ENCODE measurements at places on chromosomes 3 and 15.

DNA sequence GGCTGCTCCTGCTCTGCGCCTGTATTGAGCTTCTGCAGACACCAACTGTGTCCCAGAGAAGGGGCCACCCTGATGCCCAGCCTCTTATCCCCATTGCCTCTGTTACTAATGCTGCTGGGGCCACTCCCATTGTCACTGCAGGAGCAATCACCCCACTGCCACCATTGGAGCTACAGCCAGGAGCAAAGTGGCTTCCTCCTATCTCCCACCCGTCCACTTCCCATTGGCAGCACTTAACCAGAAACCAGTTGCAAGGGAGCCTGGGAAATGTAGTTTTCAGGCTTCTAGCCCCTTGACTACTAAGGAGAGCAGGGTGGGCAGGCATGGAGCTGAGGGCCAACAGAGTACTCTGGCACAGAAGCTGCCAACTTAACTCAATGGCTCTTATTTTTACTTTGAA lies 55.9 kb upstream of the KLF13 start:
- DNase-seq = peak; percentile 83

GRCh38 chr3:81005992-81006391 lies 755.5 kb downstream of the GBE1 start:
- DNase-seq = peak; percentile 24

DNA sequence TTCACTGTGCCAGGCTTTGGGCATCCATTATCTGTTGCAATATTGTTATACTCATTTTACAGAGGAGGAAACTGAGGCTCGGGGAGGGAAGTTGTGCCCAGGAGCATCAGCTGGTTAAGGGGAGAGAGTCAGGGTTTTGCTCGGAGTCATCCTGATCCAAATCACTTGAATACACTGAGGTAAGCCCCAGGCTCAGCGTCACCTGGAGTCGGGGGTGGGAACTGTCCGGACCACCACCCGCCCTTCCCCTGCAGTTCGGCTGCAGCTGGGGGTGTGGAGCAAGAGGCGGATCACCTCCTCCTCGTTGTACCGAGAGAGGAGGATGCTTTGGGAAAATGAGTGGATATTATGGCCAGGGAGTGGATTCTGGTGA lies 646 bp downstream of the HRH1 start:
- DNase-seq = peak; percentile 71

DNA sequence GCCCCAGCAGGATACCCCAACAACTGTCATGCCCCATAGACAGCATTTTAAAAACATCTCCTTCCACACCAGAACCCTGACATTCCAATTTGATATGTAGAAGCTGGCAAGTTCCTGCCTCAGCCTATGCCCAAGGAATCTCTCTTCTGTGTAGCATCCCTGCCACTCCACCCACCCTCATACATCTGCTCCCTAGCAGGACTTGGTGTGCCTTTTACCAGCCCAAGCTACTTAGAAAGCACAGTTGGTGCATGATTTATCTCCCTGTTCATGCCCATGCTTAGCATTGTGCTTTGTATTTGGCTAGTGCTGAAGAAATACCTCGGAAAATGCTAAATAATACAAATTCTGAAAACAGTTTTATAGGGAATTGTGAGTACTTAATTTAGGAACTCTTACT lies 236.9 kb upstream of the HES1 start:
- no peak for DNase-seq

GRCh38 chr3:11726146-11726545 lies 82.4 kb upstream of the VGLL4 start:
- DNase-seq = peak; percentile 43

GRCh38 chr3:193852901-193853300 lies 259.9 kb downstream of the OPA1 start:
- DNase-seq = no peak

GRCh38 chr3:24302396-24302795 lies 192.3 kb downstream of the THRB start:
- DNase-seq = no peak

DNA sequence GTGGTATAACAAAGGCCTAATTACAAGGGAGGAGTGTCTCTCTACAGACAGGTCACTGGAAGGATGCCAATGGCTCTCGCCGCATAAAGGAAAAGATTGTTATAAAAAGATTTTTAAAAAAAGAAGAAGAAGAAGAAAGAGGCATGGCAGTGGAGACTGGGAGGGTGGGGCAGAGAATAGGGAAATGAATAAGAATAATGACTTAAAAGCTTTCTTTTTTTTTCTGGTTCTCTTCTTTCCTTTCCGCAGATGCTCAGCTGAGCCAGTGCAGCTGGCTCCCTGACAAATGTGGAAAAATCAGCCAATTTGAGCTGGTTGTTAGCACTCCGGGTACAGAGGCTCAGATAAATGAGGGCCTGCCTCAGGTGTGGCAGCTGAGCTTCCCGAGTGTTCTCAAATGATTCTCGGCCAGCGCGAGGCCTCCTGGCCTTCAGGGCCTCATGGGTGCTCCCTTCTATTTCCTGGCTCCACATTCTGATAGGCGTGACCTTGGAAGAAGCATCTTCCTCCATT lies 234.1 kb downstream of the RORA start:
- no peak for DNase-seq

DNA sequence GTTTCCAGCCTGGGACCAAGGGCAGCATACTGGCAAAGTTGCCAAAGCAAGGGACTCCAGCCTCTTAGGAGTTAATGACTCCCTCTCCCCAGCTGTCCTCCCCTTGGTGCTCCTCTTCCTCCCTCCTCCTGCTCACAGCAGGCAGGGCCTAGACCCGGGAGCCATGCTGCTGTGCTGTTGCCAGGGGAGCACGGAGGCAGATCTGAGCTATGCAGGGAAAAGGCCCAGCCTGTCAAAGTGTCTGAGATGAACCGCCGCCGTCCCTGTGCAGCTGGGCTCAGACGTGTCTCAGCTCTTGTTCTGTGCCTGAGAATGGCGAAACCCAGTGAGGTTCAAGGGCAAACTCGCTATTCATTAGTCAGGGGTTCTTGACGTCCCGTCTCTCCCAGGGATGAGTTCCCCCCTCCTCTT lies 60.8 kb upstream of the POLG start:
- no peak for DNase-seq

DNA sequence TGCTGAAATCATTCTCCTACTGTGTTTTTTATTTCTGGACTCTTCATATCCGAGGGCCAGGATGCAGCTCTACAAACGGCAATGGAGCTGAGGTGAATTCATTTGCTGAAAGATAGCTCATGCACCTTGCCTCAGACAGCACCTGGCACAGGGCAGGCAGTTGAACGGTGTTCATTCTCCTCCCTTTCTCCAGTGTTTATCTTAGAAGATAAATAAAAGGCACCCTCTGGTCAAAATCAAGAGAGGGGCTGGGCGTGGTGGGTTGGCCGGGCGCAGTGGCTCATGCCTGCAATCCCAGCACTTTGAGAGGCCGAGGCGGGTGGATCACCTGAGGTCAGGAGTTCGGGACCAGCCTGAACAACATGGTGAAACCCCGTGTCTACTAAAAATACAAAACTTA lies 79.3 kb upstream of the LMOD3 start:
- no peak for DNase-seq

DNA sequence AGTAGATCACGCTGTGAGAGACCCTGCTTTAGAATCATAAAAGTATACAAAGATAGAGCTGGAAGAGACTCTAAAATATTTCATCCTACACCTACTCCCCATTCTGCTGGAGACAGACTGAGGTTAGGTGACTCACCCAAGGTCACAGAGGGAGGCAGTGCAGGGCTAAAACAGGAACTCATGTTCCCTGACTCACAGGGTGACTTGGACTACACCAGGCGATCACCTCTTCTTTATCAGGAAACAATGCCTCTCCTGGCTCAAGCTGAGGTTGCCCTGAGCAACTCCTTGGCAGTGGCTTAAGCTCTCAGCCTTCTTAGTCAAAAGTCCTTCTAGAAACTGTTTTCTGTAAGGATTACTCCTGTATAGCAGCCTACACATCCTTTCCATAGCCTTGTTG lies 26.4 kb upstream of the TNFAIP8L3 start:
- DNase-seq = peak; percentile 60

- DNase-seq = no peak
Observed at GRCh38 chr3:53075743-53076140, 29.9 kb upstream of the SFMBT1 start.

GRCh38 chr3:67064105-67064504 lies 66.0 kb downstream of the KBTBD8 start:
- DNase-seq = no peak

DNA sequence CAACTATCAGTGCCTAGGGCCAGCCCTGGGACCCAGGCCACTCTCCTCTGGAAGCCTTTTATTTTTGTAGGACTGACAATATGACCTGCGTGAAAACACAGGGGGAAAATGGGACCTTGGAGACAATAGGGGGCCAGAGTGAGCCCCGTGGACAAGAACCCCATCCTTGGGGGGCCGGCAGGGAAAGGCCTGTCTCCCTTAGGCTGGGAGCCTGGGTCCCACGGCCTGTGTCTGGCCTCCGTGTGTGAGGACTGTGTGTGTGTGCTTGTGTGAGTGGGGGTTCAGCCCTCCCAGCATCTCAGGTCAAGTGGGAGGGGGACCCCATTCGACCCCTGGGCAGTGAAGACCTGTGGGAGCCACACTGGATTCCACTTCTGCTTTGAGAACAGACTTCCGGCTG lies 53.3 kb downstream of the EXOG start:
- DNase-seq = no peak

DNA sequence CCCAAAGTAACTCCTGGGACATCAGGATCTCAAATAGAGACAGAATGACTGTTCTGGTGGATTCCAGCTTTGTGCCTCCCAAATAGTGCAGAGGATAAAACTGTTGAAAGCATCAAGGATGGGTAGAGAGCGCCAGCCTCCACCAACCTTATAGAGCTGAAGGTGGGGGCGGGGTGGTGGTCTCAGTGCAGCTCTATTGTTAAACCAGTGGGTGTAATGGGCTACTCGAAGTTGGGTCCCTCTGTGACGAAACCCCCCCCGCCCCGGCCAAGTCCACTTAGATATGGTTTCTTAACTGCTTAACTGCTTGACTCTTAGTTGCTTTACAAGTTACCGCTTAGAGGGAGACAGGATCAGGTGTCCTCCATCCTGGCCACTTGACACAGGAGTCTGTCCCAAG lies 22.7 kb downstream of the DHX30 start:
- DNase-seq = no peak

DNA sequence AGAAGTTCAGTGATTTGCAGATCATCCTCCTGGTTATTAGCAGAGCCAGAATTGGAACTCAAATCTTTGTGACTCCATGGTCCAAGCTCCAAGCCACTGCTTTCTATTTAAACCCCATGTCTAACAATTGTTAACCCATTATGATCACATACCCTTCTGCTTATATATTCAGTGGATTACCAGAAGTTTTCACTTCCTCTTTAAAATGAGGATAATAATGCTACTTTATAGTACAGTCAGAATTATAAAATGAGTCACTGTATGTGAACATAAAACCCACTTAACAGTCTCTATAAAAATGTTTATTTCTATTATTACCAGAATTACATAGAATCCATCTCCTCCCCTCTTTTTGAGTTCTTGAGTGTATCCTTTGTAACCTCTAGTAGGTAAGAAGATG lies 550.7 kb upstream of the DPPA4 start:
- DNase-seq = no peak

- DNase-seq = no peak
Observed at GRCh38 chr15:49686599-49686998, 65.8 kb downstream of the DTWD1 start.

GRCh38 chr3:37899711-37900306 lies 38.1 kb downstream of the CTDSPL start:
- DNase-seq = no peak

DNA sequence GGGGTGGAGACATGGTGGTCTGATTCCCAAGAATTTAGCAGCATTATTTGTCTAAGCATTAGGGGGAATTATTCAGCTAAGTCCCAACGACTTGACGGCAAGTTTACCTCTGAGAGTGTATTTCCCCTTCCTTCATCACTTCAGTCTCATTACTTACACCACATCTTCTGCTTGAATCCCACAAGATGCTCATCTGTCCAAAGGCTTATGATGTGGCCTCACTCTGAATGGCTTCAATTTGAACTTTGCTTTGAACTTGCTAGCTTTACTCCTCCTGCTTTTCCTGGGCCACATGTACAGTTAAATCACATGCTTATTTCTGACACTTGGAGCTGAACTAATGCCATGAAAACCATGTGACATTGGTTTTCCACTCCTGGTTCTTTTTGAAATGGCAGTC lies 231.3 kb upstream of the SATB1 start:
- no peak for DNase-seq

DNA sequence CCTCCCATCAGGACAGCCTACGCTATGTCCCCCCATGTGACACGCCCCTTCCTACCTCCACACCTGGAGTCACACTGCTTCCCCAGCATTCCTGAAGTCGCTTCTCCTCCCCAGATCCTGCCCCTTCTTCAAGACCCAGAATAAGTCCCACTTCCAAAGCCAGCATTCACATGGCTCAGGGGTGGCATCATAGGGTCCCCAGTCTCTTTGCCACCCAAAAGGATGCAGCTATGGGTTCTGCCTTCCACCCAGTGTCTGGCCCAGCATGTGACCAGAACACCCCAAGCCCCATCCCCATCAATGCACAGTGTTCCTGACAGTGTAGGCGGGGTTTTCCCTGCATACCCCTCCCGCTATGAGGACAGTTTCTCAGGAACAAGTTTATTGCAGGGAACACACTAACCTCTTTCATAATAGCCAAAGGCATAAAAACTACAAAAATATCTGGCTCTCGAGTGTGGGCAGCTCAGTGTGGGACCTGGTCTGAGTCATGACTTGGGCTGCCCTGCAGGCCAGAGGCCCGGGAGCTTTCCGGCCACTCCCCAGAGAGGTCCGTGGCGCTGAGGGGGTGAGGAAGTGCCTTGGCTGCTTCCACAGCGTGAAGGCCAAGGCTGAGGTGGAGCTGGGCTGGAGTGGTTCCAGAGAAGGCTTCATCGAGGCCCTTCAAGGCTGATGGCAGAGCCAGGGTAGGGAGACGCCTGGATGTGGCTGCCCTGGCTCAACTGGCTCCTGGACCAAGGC lies 5.8 kb downstream of the ISLR start:
- DNase-seq = no peak

- DNase-seq = no peak
Observed at GRCh38 chr3:133914839-133915600, 19.3 kb upstream of the RAB6B start.

DNA sequence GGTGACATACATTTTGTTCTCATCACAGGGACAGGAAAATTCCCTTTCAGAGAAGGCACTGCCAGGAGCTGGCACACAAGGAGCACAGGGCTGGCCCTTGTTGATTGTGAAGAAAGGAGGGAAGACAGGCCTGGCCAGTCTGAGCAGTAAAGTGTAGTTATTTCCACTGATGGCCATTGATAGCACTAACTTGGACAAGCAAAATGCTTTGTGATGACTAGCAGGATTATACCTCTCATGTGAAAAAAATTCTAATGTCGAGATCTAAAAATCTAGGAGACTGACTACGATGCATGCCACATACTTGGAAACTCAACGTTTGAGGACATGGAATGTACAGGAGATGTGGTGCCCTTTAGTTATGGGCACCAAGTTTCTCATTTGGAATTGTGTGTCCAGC lies 54.3 kb upstream of the ST8SIA2 start:
- no peak for DNase-seq

- DNase-seq = no peak
Observed at GRCh38 chr15:87567406-87568030, 689.0 kb downstream of the NTRK3 start.

GRCh38 chr15:77546050-77546501 lies 86.6 kb downstream of the LINGO1 start:
- peak; percentile 69 for DNase-seq

GRCh38 chr15:58419803-58420524 lies 11.8 kb upstream of the LIPC start:
- no peak for DNase-seq

- no peak for DNase-seq
Observed at GRCh38 chr3:78926523-78926922, 841.3 kb downstream of the ROBO1 start.

Measured in mesendoderm (in vitro differentiated cells).